ENCODE measurements at places on chromosomes 2 and 18. TPM values are rescaled to one million over a fixed set of nuclear protein-coding genes. Genes with fewer than 3 reads are reported as not detected.

- peak; percentile 18 for DNase-seq
Measured at GRCh38 chr18:12044591-12044990, 49.1 kb upstream of the ANKRD62 start.

DNA sequence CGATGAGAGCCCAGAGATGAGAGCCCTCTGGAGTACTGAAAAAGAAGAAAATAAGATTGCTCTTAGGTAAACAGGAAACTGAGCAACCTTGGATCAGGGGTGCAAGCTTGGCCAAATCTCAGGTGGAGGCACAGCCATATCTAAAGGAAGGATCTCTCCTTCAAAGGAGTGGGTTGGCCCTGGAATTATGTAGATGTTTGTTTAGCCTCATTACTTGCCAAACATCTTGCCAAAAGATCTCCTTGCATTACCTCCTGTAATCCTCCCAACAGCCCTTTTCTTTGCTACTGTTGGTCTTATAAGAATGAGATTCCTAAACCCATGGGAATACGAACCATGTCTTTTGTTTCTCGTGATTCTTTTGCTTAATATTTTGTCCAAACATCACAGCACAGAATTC, 332.6 kb upstream of the NCKAP5 start:
- no peak for DNase-seq

GRCh38 chr2:237735798-237736197, 62.8 kb upstream of the RBM44 start:
- DNase-seq, result no peak

DNA sequence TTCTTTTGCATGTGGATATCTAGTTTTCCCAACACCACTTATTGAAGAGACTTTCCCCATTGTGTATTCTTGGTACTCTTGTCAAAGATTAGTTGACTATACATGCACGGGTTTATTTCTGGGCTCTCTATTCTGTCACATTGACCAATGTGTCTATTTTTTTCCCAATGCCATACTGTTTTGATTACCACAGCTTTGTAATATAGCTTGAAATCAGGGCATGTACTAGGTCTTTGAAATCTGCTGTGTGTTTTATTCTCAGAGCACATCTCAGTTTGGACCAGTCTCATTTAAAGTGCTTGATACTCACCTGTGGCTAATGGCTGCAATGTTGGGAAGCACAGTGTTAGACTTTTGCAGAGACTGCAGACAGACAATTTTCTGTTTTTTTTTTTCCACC, 32.8 kb upstream of the IL36G start:
- DNase-seq, result no peak

DNA sequence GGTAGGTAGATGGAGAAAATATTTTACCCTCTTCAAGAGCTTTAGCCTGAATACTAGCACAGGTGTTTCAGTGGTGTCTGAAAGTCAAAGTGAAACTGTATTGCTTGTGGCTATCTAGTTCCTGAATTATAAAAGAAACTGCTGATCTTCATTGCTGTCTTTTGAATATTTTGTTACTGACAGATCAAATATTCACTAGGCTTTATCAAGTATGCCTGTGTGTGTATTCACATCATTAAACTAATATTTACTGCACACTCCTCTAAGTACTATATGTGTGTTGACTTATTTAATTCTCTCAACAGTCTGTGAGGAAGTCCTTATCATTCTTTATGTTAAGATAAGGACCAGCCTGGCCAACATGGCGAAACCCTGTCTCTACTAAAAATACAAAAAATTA, 139.6 kb downstream of the SOCS6 start:
- no peak for DNase-seq

- DNase-seq, result no peak
Measured at GRCh38 chr2:236273126-236273525, 8.9 kb upstream of the ASB18 start.

DNA sequence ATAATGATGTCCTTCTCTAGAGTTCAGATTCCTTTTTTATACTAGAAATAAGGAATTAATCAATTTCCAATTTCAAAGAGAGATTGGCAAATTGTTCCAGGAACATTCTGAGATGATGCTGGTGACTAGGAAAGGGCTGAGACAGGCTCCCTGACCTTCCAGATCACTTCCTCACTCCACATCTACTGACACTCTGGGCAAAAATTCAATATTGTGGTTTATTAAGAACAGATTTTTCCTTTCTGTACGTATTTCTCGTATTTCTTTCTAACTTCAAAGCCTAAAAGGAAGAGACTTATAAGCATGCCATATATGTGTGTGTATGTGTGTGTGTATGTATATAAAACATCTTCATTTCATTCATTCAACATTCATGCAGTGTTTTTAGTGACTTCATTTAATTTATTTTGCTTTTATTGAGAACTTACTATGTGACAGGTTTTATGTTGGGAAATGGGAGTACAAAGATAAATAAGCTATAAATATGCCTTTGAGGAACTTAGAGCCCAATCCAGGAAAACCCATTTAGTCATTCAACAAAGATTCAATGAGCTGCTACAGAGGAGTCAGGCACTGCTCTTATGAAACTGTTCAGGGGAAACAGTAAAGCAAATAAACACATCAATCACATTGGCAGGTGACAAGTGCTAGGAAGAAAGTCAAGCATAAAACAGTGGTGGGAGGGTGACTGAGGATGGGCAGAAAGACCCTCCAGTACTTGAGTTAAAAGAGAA, 137.9 kb downstream of the RDH14 start:
- no peak for DNase-seq

- no peak for DNase-seq
Measured at GRCh38 chr18:62877411-62878221, 162.3 kb downstream of the PHLPP1 start.

GRCh38 chr2:32773448-32773808, 145.6 kb downstream of the TTC27 start:
- no peak for DNase-seq

POTEJ gene
- not detected for total RNA-seq

SP5 gene
- total RNA-seq, result 4.4 TPM

CLEC4F gene
- not detected for total RNA-seq

PDE11A gene
- 2.0 TPM for total RNA-seq

TUBB8B gene
- not detected for total RNA-seq

SNED1 gene
- 9.7 TPM for total RNA-seq

DSG3 gene
- 1.1 TPM for total RNA-seq

OTOS gene
- not detected for total RNA-seq
